ENCODE measurements at places on chromosomes 5 and 9. TPM values are rescaled to one million over a fixed set of nuclear protein-coding genes. Genes with fewer than 3 reads are reported as not detected.

DNA sequence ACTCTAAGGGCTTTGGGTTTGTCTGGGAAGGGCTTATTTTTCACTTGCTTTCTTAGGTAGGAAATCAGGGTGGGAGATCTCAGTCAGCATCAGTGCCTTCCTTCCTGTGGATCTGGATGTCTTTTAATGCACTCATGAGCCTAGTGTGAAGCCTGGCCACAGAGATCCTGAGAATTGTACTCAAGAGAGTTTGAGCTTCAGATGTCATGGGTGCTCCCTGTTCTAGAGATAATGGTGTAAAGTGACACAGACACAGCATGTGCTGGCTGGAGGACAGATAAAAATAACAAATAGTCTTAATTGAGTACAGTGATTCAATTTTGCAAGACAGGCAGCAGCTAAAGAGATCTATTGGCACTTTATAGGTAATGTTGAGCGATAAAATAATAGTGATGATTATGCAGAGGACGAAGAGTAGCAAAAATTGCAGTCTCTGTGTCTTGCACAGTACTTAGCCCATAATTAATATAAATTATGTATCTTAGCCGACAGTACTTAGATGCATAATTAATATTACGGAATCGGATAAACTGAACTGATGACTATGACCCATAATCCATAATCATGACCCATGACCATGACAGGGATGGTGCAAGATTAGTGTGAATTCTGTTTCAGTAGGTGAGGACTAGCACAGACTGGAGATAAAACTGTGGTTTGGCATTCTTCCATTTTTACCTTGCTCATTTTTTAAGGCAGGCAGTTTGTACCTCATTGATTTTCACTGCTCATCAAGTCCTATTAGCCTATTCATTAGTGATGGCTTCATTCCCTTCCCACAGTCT lies 408.7 kb upstream of the PIK3R1 start:
- no peak for DNase-seq

DNA sequence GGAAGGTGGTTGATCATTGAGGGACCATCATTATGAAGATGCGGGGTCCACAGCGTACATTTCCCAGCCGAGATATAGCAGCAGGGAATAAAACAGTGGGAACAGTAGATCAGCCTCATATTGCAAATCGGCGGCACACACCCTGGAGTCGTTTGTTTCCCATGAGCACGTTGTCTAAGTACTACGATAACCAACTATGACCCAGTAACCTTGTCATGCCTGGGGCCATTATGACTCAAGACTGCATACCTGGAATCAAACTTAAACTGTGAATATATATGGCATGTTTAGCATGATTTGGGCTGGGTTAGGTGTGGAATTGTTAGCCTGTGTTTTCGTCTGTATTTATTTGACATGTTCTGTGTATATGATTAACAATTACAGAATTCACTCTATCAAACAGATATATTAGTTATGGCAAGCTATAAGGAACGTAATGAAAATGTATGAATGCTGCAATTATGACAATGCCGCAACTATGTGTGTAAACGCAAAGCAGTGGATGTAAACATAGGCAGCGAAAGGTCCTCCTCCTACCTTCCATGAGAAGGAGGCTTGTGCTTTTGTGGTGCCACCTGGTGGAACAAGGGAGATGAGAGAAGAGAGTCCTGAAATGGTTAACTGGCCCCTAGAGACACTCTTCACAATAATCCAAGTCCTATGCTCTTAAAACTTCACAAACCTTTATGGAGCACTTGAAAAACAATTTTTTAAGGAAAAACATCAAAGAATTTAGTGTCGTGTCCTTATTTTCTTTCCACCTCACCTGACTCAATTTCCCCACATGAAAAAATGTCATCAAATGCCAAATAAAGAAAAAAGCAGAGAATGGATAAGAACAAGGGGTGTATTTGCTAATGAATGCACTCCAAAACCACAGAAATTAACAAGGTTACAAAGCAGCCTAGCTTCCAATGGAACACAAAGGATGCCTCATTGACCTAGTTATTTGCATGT lies 47.1 kb downstream of the SEMA5A start:
- no peak for DNase-seq

- DNase-seq = no peak
Observed at GRCh38 chr9:88777498-88778312, 213.6 kb upstream of the S1PR3 start.

DNA sequence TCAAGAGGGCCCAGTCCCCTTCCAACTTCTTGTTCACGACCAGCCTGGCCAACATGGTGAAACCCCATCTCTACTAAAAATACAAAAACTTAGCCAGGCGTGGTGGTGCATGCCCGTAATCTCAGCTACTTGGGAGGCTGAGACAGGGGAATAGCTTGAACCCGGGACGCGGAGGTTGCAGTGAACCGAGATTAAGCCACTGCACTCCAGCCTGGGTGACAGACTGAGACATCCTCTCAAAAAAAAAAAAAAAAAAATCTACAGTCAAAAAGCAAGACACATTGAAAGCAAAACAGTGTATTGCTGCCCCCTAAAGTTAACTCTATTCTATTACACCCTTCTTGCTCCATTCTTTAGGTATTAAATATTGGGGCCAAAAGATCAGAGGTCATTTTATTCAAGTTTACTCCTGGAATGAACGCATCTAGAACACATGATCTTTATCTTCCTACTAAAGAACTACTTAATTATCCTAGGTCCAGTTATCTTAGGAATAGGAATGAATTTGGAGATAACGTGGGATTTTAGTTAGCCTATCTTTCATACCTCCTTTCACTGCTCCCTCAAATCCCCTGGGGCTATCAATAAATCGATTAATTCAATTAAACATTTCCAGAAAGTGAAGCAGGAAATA lies 2.4 kb downstream of the ATG12 start:
- no peak for DNase-seq

GRCh38 chr9:20683351-20684034 lies 566 bp upstream of the FOCAD start:
- DNase-seq = peak; percentile 19

DNA sequence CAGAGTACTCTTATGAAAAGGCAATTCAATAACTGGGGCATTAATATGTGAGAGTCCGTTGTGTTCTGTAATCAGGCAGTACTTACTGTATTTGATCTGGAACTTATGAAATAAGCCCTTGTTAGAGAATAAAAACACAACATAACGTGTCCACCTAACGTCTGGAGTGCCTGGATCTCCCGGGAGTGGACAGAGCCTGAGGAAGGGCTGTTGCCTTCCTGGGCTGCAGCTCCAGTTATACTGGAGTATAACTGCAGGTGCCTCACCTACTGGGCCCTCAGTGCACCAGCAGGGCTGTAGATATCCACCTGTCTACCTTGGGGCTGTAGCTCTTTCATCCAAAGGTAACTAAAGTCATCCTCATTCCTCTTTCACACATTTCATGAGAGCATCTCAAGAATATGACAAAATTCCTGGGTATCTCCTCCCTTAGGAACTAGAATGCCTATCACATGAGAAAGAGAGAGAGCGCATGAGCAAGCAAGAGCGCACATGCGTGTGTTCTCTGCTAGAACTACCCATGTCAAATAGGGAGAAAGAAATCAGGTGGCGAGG lies 200.1 kb downstream of the GAPVD1 start:
- no peak for DNase-seq

- no peak for DNase-seq
Observed at GRCh38 chr9:128838338-128838737, 8.7 kb upstream of the SPOUT1 start.

DNA sequence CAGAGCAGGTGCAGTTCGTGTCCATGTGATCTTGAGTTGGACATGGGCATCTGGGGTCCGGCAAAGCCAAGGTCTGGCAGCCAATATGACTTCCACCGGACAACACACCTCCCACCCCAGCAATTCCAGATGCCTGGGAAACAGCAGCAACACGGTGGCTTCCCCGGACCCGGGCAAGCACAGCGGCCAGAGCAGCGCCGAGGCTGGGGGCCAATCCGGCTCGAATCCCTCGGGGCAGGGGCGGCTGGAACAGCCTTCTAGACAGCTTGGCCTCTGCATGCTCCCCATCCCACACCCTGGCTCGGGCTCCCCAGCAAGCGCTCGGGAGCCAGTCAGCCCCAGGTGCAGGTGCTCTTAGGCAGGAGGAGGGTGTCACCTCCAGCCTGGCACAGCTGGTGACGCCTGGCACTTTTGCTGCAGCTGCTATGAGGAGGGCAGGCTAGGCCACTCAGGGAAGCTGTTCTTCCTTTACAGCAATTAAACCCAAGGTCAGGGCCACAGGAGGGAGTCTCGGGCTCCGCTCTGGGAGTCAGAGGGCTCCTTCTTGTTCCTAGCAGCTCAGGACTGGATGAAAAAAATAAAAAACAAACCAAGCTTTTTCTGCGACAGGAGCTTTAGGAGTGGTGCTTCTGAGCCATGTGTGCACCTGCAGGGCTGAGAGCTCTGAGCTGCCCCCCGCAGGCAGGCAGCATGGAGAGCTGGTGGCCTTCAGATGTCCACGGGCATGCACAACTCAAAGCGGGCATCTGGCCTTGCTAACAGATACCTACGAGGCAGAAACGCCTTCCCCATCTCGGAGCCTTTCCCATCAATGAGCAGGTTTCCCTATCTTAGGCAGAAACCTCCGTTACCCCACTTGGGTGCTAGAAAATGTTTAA lies 28.2 kb downstream of the DBH start:
- DNase-seq = no peak

GRCh38 chr9:98760231-98760630 lies 36.1 kb downstream of the ANKS6 start:
- no peak for DNase-seq

DNA sequence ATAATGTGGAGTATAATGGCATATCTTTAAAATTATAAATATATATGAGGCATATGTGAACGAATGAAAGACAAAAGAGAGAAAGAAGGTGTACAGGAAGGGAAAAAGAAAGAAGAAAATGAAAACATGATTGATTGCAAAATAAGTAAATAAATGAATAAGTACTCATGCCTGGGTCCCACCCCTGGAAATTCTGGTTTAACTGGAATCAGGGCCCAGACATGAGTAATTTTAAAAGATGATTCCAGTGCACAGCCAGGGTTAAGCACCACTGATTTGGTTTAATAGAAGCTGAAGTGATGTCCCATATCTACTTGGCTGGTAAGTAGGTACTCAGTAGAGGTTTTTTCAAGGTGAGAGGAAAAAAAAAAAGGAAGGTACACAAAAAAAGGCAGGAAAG lies 34.0 kb upstream of the HOMER1 start:
- no peak for DNase-seq

- no peak for DNase-seq
Observed at GRCh38 chr9:100167915-100168654, 69.0 kb downstream of the INVS start.

- DNase-seq = no peak
Observed at GRCh38 chr9:16010221-16010620, 457.4 kb downstream of the CCDC171 start.

GRCh38 chr9:91905991-91906469 lies 44.0 kb downstream of the ROR2 start:
- peak; percentile 69 for DNase-seq

- DNase-seq = no peak
Observed at GRCh38 chr9:78030296-78030552, 1.4 kb downstream of the GNAQ start.

DNA sequence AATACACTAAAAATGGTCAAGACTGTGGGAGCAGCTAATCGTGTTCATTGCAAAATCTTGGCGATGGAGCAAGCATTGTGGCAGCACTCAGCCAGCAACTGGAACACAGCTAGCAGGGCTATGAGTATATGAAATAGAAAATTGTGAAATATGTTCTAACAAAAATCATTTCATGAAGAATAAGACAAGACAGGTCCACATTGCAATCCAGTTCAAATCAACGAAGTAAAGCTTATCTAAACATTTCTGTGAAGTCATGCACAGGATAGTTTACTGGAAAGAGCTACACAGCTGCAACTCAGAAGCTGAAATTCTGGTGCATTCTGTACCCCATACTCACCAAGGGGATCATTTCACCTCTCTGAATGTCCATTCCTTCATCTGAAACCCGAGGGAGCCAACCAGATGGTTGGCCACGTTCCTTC lies 5.3 kb upstream of the NFIL3 start:
- DNase-seq = no peak

DNA sequence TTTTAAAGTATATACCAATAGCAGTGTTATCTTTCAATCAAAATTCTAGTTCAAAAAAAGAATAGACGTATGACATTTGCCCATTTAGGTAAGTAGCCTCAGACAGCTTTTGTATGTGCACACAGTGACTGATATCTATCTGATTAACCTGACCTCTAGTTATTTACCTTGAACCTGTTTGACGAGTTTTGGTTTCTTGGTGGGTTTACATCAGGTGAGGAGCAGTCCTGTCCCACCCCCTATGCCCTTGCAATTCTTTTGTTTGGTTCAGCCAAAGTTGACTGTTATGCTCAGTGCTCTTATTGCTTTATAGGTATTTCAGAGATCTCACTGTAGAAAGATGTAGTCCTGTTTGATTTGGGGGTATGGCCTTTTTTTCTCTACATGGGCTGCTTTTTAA lies 147.2 kb downstream of the ISOC1 start:
- no peak for DNase-seq

DNA sequence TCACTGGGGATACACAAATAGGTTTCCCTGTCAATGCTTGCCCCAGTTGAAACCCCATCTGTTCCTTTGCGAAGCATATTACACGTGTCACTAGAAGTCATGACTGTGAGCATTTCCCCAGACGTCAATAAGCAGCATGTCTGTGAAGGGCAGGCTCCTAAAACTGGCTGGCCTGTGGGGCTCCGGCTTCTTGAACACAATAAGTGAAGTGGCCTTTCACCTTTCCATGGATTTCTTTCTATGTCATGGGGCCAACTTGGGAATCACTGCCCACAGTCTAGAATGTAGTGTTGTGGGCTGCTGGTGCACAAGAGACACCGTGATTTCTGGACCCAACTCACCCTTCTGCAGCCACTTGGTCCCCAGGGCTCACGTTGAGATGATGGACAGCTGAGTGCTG lies 60.4 kb upstream of the CTSL start:
- DNase-seq = no peak

DNA sequence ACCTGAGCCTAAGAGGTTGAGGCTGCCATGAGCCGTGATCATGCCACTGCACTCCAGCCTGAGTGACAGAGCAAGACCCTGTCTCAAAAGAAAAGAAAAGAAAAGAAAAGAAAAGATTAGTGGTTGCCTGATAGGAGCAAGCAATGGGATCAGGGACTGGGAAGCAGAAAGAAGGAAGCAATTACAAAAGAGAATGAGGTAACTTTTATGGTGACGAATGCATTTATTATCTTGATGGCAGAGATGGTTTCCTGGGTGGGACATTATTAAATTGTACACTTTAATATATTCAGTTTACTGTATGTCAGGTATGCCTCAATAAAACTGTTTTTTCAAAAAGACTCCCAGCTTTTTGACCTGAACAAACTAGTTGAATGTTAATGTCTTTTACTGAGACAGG lies 7.5 kb upstream of the PFDN1 start:
- no peak for DNase-seq

ARSB gene
- total RNA-seq = 11.3 TPM

NR4A3 gene
- total RNA-seq = 69.5 TPM

PHF24 gene
- total RNA-seq = 0.08 TPM

MEIKIN gene
- not detected for total RNA-seq

PIP5KL1 gene
- 1.1 TPM for total RNA-seq

TEX48 gene
- 1.0 TPM for total RNA-seq

TEK gene
- not detected for total RNA-seq

SOHLH1 gene
- not detected for total RNA-seq
